ENCODE measurements at places on chromosomes 16 and 17.

DNA sequence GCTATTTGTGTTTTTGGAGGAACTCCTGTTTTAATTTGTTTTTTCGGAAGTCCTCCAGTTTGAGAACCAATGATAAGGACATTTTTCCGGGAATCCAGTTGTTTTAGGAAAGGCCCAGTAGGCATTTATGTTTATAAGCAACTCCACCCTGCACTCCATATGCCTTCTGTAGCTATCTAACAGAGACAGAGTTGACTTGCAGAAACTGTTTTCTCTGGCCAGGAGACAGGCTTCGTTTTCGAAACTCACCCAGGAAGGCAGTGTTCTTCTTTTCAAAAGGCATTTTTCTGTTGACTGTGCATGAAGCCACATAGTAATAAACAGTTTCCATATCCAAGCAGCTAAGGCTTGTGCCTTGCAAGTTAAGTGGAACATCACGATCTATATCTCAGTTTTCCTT, 587.1 kb downstream of the WWOX start:
- no peak for DNase-seq

- no peak for DNase-seq
Observed at GRCh38 chr17:72270273-72270924, 149.6 kb downstream of the SOX9 start.

DNA sequence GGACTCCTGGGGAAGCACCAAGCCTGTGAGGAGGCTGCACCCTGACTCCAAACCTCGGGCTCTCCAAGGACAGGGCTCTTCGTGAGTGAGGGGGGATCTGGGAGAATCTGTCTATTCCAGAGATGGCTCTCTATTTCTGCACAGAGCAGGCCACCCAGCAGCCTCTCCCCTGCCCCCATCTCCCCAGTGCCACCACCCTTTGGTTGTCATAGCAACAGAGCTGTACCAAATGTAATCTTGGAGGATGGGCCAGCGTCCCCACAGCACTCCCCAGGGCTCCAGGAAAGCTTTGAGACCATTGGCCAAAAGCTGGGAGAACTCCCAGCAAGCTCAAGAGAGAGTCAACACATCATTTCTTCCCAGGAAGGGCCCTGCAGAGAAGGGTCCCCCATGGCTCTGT, 49.3 kb downstream of the ABCC12 start:
- no peak for DNase-seq

- DNase-seq: no peak
Observed at GRCh38 chr16:62596584-62596983, 560.3 kb upstream of the CDH8 start.

DNA sequence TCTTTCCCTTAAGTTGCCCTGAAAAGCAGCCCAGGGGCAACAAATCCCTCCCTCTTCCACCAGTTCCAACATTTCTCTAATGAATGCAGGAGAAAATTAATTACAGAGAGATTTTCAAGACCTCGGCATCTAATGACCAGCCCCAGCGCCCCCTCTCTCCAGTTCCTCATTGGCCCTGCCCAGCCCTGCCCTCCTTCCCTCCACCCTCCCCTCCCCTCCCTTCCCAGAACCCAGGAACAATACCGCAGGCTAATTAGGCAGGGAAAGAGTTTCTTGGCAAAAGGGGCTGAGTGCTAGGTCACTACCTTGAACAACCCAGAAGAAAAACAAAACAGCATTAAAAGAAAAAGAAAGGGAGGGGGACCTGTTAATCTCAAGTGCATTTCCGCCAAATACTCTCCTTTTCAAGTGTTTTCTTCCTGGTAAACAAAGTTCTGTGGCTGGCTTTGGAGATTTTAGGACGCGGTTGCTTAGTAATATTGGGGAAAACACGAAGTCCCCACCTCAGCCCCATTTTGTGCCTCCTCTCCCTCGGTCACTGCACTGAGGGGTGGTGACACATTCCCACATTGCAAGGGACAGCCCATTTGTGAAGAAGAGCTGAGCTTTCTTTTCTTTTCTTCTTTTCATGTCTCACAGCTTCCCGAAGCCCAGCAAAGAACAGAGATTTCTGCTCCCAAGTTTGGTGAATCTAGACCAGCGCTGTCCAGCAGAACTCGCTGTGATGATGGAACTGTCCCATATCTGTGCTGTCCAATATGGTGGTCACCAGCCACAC, 215.4 kb downstream of the SOX9 start:
- no peak for DNase-seq

DNA sequence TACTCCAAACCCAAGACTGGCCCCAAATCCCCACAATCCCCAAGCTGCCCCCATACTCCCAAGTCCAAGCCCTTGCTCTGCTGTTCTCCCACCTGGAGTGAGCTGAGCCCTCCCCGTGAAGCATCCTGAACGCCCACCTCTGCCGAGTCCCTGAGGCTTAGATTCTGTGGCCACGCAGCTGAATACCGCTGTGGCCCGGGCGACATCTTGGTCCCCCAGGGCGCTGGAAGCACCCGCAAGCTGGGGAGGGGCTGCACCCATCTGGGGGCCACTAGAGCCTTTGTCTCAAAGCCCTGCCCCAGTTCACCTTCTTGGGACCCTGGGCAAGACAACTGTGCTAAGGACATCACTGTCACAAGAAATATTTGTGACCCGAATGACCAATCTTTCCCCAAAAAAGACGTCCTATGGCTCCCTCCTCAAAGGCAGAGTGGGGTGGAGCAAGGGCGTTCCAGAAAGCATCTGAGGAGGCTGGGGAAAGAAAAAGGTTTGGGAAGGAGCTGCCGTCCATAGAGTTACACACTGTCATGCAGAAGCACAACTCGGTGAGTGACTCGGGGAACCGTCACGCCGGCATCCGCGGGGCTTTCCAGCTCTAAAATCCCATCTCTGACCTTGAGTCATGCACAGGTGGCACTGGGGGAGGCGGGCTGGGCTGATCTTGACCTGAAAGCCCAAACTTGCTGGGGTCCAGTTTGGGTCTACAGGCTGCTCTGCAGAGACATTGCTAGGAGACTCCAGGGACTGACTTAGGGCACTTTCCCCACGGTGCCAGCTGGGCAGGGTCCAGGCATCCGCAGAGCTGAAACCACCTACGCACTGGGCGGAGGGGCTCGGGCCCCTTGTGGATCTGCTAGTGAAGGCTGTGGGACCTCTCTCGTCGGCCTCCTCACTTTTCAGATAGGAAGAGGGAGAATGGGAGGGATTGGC, 6.6 kb downstream of the PTX4 start:
- no peak for DNase-seq

DNA sequence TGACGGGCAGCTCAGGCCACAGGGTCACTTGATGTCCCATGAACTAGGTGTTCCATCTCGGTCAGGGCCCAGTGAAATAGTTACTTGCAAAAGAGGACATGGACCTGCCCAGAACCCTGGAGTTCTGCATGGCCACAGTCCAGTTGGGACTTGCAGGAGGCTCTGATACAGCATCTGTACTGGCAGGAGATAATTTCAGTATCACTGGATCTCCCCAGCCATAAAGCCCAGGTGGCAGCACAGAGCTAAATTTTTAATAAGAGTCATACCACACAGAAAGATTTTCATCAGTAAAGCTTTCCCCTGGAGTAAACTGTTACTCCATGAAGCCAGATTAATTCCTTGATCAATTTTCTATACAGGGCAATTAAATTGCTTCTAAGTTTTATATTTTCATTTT, 18.0 kb upstream of the SLC16A5 start:
- DNase-seq: no peak

DNA sequence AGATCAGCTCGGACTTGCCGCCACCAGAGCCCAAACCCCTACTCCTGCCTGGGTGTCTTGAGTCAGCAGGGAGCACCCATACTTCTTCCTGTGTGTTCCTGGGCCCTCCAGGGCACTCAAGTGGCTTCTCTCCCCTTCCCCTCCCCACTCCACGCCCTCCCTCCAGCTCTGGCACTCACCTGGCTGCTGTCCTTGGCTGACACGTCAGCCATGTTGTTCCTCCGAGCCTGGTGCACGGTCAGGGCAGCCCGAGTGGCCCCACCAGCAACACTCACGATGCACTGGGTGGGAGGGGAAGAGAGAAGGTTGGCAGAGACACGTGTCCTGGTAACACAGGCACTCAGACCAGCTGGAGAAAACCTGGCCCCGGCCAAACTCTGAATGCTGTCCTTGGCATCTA, 11.5 kb downstream of the RUSF1 start:
- no peak for DNase-seq

- no peak for DNase-seq
Observed at GRCh38 chr17:8475227-8475626, 39.5 kb downstream of the NDEL1 start.

DNA sequence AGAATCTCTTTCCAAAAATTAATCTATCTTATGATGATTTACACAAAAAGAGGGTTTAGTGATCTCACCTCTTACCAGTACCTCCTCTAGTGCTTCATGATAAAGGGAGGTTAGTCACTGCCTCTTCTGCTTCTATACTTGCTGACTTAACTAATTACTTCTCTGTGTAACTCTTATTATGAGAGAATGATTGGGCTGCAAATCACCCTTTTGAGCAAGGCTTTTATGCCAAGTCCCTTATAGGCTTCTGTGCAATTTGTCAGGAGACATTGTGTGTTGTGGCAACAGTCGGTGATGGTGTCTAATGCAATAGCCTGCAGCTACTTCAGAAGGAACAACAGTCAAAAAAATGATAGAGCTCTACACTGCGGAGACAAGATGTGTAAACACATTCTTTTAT, 1568.1 kb upstream of the GOT2 start:
- no peak for DNase-seq

DNA sequence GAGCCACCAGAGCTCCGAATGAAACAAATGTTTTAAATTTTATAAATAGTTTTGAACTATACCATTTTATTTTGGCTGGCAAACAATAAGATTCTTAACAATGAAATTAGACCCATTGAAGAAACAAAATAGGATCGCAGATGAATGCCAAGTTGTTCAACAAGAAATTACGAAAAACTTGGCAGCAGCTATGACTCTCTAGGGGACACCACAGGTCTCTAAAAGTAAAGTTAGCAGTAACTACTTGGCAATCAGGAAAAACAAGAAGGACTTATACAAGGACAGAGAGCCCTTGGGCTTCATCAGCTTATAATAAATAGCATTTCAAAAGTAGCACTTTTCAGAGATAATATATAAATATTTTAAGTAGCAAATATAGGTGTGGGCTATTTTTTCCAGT, 603.8 kb upstream of the PSMD7 start:
- DNase-seq: no peak

GRCh38 chr17:45451131-45451530, 18.5 kb upstream of the ARHGAP27 start:
- DNase-seq: no peak

DNA sequence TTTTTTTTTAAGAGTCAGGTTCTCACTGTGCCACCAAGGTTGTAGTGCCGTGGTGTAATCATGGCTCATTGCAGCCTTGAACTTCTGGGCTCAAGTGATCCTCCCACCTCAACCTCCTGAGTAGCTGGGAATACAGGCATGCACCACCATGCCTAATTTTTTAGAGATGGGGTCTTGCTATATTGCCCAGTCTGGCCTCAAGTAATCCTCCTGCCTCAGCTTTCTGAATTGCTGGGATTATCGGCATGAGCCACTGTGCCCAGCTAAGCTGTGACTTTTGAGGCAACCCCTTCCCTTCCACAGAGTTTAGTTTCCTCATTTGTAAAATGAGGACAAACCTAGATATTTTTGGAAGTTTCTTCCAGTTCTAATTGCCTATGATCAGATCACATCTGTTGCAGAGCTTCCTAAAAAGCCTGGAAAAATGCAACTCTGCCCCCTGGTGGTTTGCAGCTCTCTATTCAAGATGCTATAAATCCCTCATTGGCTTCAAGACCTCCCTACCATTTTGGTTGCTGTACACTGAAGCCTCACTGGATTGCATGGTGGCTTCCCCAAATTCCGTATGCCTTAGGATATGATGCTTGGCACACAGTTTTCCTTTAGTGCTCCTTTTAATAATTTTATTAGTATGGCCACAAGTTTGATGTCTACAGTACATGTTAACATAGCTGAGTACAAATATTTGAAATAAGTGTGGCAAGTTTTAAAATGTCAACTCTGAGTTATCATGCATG, 19.3 kb downstream of the GDE1 start:
- DNase-seq: peak; percentile 30

DNA sequence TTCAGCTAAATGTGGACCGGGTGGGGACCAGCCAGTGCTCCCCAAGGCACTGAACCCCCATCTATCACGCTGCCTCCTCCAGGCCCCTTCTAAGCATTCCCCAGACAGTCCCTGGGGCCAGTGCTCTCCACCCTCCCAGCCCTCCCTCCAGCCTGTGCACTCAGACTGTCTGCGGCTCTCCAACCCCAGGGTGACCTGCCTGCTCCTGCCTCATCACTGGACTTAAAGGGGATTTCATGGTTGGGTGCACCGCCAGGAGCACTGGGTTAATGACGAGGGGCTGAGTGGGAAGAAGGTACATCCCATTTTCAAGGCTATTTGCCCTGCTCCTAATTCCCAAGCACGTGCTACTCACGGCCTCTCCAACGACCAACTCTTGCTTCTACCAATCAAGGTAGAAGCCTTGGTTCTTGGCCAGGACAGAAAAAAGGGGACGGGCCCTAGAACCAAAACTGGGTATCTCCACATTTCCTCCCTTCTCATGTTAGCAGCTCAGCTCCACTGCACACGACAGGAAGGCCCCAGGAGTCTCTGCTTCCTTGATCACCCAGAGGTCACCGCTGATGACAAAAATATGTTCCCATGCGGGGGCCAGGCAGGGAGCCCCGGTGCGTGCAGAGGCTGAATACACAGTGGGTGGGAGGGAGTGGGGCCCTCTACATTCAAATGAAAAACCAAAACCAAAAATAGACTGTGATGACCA, 3.5 kb upstream of the ABR start:
- DNase-seq: no peak

GRCh38 chr16:65524231-65524630, 402.4 kb upstream of the CDH11 start:
- no peak for DNase-seq

GRCh38 chr17:62737513-62737912, 70.6 kb downstream of the MARCHF10 start:
- peak; percentile 58 for DNase-seq

GRCh38 chr16:27450196-27450549, 48.2 kb downstream of the IL21R start:
- DNase-seq: no peak

GRCh38 chr17:15397620-15398019, 56.2 kb upstream of the TEKT3 start:
- DNase-seq: no peak

GRCh38 chr16:49567950-49568349, 194.3 kb downstream of the C16orf78 start:
- DNase-seq: no peak

- no peak for DNase-seq
Observed at GRCh38 chr17:3919123-3919624, 2.9 kb upstream of the P2RX1 start.

DNA sequence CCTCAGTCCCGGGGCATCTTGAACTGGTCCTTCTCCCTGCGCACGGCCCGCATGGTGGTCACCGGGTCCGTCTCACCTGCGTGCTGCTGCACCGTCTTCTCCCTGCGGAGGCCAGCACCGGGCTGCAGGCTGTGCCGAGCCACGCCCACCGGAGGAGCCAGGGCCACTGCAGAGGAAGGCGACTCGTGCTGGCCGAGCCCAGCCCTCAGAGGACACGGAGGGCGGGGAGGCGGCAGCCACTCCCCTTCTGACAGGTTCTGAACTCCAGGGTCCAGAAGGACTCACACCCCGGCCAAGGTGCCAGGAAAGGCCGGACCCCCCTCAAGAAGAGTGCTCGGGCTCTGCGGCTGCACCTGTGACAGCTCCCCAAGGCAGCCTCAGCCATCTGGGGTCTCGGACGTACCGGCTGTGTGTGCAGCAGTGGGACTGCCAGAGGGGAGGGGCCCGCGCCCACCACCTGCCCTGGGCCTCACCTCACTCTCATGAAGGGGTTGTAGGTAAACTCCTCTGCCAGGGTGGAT, 15.8 kb upstream of the IGFALS start:
- no peak for DNase-seq

- no peak for DNase-seq
Observed at GRCh38 chr17:12673788-12674187, 8.1 kb downstream of the MYOCD start.
